ENCODE measurements at places on chromosomes 5 and 9.

DNA sequence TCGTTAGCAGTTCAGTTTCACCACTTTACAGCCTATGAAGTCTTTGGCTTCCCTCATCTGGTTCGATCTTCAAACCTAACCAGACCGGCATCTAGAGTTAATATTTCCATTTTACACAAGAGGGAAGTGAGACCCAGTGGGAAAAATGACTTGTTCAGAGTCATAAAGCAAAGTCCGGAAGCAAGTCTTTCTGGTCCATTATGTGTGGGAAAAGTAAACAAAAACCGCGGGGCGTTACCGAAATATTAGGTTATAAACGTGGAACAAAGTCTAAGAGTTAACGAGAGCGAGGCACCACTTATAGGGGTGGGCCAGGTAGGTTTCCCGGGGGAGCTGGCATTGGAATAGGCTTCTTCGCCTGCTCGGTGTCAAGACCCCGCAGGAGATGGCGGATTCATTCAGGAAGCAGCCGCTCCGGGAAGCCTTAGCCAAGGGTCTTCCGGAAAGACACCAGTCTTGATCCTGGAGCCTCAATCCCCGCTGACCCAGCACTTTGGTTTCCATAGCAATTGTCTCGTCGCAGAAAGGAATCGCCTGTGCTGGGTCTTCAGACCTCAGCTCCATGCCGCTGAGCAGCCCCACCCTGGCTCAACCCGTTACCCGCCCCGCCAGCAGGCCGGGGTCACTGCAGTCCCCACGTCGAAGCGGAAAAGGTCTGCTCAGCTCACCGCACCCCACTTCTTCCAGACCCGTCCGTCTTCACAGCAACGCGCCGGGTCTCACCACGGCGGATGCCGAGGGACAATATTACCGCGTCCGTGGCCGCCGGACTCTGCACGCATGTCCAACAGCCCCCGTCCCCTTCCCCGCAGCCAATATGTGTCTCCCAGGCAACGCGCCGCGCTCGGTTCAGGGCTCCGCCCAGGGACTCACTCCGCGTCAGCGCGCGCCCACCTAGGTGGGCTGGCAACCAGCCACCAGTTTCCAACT lies at the start of gene C5orf52:
Gene C5orf52 (plus strand): TSS at position 872 of the 930 bp plus-strand sequence. CDS start 82 bp downstream, outside the sequence.
- peak; percentile 68 for DNase-seq

DNA sequence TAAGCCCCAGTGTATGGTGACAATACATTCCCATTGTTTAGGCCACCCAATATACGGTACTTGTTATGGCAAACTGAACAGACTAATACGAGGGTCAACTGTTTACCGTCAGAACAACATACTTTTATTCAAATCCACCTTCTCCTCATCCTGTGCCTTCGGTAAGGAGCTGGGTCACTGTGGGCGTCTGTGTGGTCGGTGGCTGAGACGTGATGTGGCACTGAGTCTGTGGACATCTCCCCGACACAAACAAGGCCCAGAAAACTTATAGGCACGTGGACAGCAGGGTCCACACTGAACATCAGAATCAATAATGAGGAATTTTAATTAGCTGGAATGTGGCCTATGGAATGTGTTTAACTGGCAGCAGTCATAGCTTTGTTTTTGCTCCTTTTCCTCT lies 154.3 kb upstream of the IRX2 start:
- DNase-seq = no peak

DNA sequence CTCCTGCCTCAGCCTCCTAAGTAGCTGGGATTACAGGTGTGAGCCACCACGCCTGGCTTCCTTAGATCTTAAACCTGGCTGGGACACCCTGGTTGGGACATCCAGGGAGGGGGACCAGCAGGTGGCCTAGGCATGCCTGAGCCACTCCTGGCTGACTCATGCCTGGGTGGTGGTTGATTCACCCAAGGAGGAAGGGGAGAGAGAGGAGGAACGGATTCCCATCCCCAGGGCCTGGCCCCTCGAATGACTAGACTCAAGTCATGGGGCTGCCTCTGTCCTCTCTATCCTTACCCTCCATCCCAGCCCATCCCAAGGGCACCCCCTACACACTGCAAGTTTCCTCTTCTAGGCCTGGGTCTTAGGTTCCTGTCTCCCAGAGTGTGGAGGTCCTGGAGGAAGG lies 12.7 kb downstream of the EEIG1 start:
- DNase-seq = no peak

DNA sequence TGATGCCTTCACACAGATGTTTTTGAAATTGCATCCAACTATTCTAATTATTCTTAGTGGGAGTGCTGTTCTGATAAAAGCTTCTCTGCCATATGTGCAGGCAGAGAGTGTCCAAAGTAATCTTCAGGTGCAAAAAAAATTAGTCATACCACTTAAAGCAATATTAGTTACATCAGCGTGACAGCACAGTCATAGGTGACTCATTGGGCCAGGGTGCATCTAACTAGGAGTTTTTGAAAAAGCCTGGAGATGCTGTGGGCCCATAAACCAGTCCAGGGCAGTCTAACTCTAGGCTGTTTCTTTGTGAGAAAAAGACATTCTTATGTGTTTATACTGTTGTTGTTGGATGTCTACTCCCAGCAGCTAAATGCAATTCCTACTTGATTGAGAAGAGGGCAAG lies 33.0 kb upstream of the C6 start:
- no peak for DNase-seq

GRCh38 chr5:90020575-90021538 lies 388.7 kb downstream of the CETN3 start:
- DNase-seq = no peak
